ENCODE measurements at places on chromosomes 12 and 14.

DNA sequence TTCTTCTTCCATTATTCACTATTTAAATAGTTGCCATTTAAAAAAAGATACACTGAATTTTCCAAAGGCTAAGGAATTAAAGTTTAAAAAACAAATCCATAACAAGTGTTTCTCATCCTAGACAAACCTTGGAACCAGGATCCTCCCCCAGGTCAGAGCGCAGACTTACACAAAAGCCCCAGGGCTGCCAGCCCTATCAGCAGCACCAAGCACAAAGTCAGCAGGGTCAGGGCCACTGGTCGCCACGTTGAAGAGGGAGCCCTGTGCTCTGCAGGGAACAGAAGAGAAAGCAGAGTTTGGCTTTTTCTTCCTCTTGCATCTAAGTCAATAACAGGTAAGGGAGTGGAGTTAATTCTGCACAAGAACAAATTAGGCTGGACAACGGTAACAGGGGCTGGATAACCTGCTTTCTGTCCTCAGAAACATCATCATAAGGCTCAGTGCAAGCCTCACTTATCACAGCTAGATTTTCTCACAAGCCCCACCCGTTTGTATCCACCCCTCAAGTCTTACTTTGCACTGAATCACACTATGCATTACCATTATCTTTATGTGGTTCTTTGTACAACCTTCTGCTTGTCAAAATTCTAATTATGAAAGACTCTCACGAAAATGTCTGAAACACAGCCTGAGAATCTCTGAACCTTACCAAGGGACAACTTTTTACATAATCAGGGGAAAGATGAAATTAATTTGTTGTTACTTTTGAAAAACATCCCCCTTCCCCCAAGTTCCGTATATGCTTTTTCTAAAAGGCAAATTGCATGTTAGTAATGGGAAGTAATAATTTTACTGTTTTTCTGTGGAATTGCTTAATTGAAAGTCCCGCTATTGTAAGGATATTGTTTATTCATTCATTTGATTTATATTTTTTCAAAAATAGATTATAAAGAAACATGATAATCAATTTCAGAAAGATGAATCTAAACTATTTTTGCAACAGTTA is 9.6 kb downstream of the CLEC1A start:
- DNase-seq, result no peak

DNA sequence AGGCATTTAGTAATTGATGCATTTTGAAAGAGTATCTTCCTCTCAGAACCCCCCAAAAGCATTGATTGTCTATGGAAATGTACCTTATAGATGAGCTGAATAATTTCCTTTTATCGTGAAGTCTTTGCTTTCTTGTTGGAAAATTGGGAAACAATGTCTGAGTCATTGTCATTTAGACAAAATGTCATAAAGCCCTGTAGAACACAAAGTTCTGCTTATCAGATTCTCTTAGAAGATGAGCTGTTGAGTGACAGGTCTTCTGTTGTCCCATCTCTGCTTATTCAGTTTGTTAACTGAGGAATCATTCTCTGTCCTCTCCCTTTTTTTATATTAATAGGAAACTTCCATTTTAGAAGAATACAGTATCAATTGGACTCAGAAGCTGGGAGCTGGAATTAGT is 22.9 kb downstream of the MAPKAPK5 start:
- no peak for DNase-seq

DNA sequence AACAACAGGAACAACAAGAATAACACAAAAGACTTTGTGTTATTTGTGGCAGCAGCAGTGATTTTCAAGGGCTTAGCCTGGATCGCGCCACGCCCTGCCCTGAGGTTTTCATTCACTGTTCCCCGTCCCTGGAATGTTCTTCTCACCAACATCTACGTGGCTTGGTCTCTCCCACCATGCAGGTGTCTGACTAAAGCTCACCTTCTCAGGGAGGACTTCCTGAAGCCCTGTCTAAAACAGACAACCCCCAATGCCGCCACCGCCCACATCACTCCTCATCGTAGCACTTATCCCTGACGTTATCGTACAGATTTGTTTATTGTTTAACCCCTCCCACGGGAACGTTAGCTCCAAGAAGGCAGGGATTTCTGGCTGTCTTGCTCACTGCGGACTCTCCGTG is 40.4 kb downstream of the P2RX4 start:
- DNase-seq, result no peak

GRCh38 chr12:113994051-113994450 is 27.9 kb upstream of the RBM19 start:
- no peak for DNase-seq

- DNase-seq, result no peak
These were observed 167.7 kb upstream of the AMIGO2 start for GRCh38 chr12:47247418-47247817.

DNA sequence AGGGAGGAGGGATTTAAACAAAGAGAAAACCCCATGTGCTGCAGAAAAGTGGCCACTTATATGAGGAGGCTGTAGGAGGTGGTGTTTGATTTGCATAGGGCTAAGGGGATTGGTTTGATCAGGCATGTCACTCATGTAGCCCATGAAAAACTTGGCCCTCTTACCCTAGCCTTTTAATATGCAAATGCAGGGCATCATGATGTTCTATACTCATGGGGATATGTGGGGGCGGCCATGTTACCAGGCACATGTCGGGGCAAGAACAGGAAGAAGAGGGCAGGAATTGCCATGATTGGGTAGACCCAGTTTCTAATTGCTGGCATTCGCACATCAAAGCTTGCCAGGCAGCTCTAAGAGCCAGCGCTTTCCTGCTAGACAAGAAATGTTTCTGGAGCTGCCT is 28.8 kb downstream of the KLRK1 start:
- no peak for DNase-seq

- DNase-seq, result no peak
These were observed 65.5 kb upstream of the RFX4 start for GRCh38 chr12:106517314-106517713.

DNA sequence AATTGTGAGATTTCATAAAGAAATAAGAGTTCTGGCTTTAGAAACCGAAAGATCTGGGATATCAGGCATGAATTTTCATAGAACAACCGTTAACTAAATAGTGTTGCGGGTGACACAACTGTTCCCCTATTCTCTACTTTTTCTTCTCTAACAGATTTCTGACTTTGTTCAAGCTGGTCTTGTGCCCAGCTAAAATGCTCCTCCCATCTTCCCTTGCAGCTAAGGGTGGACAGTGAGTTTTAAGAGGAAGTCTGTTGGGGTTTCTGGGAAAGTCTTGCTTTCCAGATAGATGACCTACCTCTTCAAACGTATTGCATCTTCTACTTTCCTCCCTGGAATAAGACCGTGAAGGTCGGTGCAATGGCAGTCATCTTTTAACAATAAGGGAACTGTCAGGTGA is 18.7 kb downstream of the CCDC63 start:
- no peak for DNase-seq

DNA sequence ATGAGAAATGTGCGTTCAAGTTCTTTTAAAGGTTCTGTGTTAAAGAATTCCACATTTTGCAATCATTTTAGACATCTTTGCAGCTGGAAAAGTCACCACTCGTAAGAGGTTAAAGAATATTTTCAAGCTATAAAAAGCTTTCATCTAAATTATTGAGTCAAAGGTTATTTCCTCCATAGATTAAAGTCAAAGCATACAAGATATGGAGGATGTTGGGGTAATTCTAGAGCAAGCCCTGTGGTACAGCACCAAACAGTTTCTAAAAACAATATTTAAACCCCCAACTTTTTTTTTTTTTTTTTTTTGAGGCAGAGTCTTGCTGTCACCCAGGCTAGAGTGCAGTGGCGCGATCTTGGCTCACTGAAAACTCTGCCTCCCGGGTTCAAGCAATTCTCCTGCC is 1299.8 kb upstream of the TMEM132C start:
- DNase-seq, result no peak

DNA sequence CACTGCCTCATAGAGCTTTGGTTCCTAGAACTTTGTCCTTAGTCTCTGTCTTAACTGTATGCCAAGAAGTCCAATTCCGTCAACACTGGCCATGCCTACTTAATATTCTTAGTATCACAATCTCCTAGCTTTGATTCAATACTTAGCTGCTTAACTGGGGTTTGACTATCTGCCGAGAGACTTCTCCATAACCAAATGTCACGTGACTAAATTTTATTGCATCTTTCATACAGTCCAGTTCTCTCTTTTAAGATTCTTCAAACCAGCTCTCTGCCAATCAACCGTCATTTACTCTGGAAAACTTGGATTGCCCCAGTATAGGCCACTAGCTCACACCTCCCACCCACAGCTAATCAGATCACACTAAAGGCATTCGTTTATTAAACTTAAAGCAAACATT is 122.8 kb downstream of the ATXN7L3B start:
- no peak for DNase-seq

- DNase-seq, result no peak
These were observed 66.6 kb downstream of the LLPH start for GRCh38 chr12:66063916-66064315.

- no peak for DNase-seq
These were observed 43.8 kb downstream of the ALDH1L2 start for GRCh38 chr12:105040476-105040875.

- DNase-seq, result no peak
These were observed 13.8 kb downstream of the EXOC5 start for GRCh38 chr14:57254884-57255283.

DNA sequence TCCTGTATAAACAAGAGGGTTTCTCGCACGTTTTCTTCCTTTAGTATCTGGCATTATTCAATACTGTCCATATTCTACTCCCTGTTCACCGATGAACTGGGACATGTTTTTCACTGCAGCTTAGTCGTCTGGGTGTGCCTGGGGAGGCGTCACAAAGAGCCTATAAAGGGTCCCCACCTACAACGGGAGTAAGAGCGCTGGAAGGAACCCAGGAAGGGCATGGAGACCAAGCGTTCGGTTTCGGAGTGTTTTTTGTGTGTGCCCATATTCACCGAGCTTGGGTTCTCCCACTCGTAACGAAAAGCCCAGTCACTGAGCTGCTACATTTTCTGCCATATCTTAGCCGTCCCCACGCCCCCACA is 592 bp upstream of the USP15 start:
- DNase-seq, result no peak

DNA sequence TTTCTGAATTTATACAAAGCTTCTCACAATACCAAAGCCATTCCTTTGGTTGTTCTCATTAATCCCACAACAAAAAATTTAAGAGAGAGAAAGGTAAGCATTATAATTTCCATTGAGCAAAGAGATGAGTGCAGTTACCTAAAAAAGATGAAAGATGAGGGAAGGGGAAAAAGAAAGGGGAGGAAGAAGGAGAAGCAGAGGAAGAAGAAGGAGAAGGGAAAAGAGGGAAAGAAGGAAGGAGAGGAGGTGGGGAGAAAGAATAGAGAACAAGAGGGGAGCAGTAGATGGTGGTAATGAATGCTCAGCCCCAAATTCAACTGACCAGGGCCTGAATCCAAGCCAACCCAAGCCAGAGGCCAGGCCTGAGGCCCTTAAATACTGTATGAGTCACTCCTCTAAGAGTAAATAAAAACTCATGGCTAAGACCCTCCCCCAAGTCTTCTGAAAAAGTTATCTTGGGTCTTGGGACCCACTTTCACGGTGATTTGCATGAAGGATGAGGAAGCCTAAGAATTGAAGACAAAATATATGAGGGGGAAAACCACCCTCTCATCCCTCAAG is 144.6 kb downstream of the ITPR2 start:
- no peak for DNase-seq

- DNase-seq, result no peak
These were observed 84.7 kb downstream of the TMCC3 start for GRCh38 chr12:94565683-94566082.

GRCh38 chr12:34601689-34602088 is 579.4 kb downstream of the ALG10 start:
- DNase-seq, result no peak

- no peak for DNase-seq
These were observed 32.0 kb downstream of the RTL1 start for GRCh38 chr14:100871234-100872186.

- DNase-seq, result no peak
These were observed 14.1 kb downstream of the SIVA1 start for GRCh38 chr14:104766863-104767633.

GRCh38 chr14:86858591-86858990 is 1134.4 kb downstream of the GALC start:
- no peak for DNase-seq

DNA sequence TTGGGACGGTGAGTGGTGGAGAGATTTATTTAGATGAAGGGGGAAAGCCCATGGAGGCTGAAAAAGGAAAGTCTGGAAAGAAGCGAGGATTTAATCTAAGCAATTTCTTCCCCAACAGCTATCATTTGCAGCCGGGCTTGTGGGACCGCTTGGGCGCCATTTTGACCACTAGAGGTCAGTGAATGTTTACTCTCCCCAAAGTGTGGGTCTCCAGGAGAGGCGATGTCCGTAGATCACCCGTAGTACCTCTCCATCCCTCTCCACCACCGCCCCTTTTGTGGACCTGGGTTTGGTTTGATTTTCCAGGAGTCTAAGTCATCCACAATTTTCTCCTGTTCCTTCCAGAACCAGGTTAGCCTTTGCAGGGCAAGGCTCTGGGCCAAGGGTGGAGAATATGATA is 91.2 kb upstream of the PARP11 start:
- no peak for DNase-seq
